Activated gamma-delta T cell treated with anti-CD3 and anti-CD28 coated beads, Interleukin-2, amount 50 U/mL, for 16 hours (primary cell): ENCODE measurements at places on chromosomes 16 and 17.

- DNase-seq: no peak
Observed at GRCh38 chr16:253833-254232, 19.2 kb downstream of the FAM234A start.

GRCh38 chr17:77827511-77827910 is 131.0 kb upstream of the TNRC6C start:
- DNase-seq: no peak

DNA sequence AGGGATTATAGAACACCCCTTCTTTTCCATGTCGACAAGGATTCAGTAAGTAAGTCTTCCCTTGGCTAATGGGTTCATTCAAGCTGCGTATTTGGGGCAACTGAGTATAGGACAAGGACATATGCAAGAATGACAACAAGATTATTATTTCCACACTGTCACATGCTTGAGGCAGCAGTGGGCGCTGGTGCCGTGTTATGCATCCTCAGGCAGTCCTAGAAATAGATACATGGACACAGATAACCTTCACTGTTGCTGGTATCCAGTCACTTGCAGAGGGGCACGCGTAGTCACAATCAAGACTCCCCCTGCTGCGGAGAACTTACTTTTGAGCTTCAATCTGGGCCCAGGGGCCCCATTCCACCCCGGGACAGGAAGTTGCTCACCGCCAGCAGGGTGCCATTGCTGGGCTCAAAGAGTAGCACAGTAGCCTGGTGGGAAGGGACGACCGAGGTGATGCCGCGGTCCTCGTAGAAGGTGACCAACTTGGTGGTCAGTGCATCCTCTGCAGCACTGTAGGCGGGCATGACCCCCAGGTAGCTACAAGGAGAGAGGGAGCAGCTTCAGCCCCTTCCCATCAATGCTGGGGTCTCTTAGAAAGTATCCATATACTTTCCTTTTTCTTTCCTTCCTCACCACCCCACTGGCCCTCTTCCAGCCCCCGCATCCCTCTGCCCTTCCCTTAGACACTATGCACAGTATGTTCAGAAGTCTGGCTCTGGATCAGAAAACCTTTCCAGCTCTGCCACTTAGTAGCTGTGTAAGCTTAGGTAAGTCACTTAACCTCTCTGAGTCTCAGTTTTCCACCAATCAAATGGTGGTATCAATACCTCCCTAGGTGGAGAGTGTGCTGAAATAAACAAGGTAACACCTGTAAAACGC is 804 bp downstream of the CRYM start:
- no peak for DNase-seq

- no peak for DNase-seq
Observed at GRCh38 chr16:35187665-35188225, 1728.3 kb downstream of the TP53TG3F start.

GRCh38 chr16:89170346-89171215 is 967 bp upstream of the CDH15 start:
- no peak for DNase-seq
